Muscle of leg (tissue), 16 donors: ENCODE measurements at places on chromosomes 6 and 20. TPM values are rescaled to one million over a fixed set of nuclear protein-coding genes. Genes with fewer than 3 reads are reported as not detected.
A peak's percentile ranks its signal among the peaks of the same experiment; 100 is the strongest.

Gene ZSCAN23
- polyA plus RNA-seq, result 3.5 TPM

Gene FRMD1
- polyA plus RNA-seq, result 0.30 TPM

DNA sequence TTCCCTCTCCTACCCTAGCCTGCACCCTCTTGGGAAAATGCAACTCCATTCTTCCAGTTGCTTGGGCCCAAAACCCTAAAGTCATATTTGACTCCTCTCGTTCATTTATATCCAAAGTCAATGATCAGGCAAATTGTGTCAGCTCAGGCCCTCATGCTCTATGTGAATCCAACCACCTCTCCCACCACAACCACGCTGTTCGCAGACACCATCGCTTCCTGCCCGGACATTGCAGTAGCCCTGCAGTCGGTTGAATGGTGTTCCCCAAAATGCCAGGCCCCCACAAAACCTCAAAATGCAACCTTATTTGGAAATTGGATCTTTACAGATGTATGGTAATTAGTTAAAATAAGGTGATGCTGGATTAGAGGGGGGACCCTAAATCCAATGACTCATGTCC is 98.3 kb downstream of the PREX1 start:
- DNase-seq, result no peak

DNA sequence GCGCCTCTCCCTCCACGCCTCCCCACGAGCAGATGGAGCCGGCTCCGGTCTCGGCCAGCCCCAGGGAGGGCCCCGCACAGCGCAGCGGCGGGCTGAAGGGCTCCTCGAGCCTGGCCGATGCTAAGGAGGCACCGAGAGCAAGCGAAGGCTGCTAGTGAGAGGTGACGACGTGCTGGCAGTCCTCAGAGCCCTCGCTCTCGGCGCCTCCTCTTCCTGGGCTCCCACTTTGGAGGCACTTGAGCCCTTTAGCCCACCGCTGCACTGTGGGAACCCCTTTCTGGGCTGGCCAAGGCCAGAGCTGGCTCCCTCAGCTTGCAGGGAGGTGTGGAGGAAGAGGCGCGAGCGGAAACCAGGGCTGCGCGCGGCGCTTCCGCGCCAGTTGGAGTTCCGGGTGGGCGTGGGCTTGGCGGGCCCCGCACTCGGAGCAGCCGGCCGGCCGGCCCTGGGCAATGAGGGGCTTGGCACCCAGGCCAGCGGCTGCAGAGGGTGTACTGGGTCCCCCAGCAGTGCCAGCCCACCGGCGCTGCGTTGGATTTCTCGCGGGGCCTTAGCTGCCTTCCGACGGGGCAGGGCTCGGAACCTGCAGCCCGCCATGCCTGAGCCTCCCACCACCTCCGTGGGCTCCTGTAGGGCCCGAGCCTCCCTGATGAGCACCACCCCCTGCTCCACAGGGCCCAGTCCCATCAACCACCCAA is 2.5 kb upstream of the TMEM14C start:
- peak; percentile 59 for DNase-seq

DNA sequence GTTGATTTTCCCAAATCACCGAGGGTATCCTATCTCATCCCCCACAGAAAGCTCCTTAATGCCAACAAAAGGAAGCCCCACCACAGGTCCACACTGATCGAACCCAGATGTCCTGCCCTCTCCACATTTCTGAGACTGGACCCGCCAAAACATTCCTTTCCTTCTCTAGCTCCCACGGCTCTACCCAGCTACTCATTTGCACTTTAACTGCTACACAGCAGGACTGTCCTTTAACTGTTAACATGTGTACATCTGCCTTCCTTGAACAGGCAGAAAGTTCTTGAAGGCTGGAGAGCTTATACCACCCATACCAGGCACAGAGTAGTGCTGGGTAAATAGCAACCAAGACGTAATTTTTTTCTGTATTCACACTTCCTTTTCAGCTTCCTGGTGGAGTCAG is 68.6 kb downstream of the TRMT6 start:
- no peak for DNase-seq

GRCh38 chr6:42460883-42461282 is 9.2 kb upstream of the TRERF1 start:
- DNase-seq, result no peak

- DNase-seq, result no peak
These were observed 912 bp upstream of the DIDO1 start for GRCh38 chr20:62927128-62927705.

DNA sequence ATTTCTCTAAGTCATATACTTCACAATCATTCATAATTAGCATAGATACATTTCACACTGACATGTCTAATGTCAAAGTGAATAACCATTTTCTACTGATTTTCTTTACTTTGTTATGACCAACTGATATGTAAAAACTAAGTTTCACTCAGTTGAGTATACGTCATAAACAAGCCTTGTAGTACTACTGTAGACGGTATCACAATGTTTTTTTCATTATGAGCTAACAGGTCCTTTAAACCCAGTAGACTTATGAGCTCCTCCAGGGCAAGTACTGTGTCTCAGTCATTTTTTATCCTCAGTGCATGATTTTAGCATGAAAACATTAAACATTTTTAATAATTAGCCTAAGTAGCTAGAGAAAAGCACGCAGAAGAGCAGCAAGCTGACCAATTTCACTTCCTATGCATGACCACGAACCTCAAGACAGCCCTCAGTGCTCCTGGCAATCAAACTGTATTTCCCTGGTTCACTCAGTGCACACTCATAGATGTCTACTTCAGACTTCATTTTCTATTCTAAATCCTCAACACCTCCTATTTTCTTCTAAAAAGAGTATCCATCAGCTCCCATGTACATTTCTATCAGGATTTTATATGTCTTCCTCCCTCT is 32.0 kb upstream of the TFAP2D start:
- DNase-seq, result no peak
